Right lung (tissue), 10 donors: ENCODE measurements at places on chromosomes 5 and 9. TPM values are rescaled to one million over a fixed set of nuclear protein-coding genes. Genes with fewer than 3 reads are reported as not detected.

The LCN9 gene
- not detected for polyA plus RNA-seq

GRCh38 chr9:20990867-20991266 is 40.6 kb downstream of the HACD4 start:
- DNase-seq: no peak

DNA sequence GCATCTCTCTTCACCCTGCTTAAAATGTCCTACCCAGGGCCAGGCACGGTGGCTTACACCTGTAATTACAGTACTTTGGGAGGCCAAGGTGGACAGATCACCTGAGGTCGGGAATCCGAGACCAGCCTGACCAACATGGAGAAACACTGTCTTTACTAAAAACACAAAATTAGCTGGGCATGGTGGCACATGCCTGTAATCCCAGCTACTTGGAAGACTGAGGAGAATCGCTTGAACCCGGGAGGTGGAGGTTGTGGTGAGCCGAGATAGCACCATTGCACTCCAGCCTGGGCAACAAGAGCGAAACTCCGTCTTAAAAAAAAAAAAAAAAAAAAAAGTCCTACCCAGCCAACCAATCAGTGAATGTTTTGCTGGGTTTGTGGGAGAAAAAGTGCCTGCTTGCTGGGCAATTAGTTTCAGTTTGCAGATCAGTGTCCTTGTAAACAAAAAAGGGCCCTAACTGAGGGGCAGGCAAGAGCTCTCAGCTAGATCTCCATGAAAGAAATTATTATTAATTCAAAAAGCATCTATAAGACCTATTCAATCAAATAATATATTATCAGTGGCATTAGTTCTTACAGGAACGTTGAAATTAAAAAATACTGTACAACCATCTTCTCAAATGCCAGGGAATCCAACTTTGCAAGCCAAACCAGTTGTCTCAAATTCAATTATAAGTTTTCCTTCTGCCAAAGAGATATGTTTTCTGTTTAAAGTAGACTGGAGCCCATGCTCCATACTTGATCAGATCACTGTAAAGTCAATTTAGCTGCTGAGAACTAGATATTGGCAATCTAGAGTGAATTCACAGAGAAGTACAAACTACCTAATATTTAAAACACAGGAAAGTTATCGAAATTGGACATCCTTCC is 3.9 kb downstream of the MEGF9 start:
- DNase-seq: no peak

DNA sequence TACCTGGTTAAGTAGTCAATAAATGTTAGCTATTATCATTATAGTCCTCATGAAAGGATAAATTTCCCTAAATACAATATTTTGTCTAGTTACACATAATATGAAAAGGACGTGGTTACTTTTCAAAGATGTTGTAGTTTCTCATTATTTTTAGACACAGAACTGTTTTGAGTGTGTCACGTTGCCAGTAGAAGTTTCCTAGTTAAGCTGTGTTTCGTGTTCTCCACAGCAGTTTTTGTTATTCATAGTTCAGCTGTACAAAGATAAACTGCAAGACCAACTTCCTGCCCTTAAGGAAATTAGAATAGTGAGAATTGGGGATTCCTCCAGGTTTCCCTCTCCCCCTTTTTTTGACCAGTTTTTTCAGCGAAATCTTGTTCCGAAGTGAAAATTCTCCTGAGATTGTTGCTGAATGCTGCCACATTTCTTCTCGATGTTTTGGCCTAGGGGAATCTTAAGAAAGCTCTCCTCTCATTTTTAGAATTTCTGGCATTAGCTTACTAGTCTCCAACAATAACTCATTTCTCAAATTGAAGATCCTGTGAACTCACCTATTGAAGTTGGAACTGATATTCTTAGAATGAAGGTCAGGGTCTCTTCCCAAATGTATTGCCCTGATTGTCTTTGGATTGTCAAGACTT is 176.1 kb downstream of the PAM start:
- no peak for DNase-seq

DNA sequence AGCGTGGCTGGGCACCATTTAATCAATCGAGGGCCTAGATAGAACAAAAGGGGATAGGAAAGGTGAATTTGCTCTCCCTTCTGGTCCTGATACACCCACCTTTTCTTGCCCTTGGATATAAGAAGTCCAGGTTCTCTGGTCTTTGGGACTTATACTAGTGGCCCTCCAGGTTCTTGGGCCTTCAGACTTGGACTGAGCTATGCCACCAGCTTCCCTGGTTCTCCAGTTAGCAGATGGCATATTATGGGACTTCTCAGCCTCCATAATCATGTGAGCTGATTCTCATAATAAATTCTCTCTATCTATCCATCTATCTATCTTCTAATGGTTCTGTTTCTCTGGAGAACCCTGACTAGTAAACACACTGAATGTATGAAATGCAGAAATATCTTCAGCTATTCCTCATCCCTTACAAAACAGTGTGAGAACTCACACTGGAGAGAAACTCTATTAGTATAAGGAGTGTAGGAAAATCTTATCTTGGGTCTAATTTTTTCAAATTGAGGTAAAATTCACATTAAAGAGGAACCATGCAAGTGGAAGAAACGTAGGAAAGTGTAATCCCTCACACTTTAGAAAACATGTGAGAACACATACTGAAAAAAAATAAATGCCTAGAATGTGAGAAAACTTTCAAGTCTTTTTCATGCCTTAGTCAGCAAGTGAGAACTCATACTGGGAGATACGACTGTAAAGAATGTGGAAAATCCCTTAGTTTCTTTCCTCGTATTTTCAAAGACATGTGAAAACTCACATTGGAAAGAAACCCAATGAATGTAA is 15.5 kb downstream of the PCDHB15 start:
- no peak for DNase-seq

DNA sequence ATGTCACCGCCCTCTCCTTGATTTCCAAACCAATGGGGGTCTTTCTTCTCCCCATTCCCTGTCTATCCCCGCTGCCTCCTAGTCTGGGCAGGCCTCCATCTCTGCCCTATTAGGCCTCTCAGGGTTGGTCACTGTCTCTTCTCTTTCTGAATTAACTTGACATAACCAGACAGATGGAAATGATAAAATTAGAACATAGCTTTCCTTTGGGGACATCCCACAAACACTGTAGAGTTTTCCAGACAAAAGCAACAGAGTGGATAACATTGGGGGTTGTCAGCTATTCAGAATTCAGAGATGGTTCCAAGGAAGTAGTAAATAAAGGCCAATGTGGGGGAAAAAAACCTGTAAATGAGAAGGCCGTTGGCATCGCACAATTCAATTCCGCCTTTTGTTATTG is 24.7 kb downstream of the LHX6 start:
- DNase-seq: no peak

- no peak for DNase-seq
Observed at GRCh38 chr9:89670114-89670513, 65.3 kb downstream of the GADD45G start.

DNA sequence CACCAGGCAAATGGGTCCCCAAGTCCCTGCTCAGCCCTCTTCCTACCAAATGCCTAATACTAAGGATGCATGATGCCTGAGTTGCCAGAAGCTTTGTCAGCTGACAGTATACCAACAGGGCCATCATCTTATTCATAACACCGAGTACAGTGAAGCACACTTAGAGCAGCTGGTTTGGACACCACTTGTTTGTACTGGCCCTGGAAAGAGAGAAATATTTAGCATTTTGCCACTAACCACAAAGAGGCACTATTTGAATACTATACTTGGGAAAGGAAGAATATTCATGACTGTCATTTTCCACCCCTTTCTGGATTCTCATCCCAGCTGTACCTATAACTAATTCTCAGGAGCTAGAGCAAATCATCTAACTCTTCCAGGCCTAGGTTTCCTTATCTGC is 364.4 kb upstream of the KIF2A start:
- no peak for DNase-seq

- peak; percentile 39 for DNase-seq
Observed at GRCh38 chr5:82405618-82406204, 127.6 kb upstream of the RPS23 start.

The ACOT12 gene
- polyA plus RNA-seq: 0.25 TPM

DNA sequence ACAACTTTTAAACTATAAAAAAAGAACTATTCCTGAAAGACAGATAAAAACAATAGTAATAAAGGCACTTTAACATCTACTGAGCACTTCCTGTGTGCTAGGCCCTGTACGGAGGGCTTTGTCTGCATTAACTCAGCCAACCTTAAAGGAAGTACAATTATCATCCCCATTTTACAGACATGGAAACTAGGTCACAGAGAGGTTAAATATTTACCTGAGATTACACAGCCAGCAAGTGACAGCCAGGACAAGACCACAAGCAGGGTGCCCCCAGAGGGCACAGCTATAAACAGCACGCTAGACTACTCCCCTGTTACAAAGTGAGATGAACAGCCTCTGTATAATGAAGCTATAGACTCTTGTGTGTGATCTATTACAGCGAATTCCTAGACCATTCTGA is 25.5 kb downstream of the DDX31 start:
- no peak for DNase-seq

The OBP2B gene
- not detected for polyA plus RNA-seq

- DNase-seq: no peak
Observed at GRCh38 chr5:93161661-93162654, 419.1 kb downstream of the NR2F1-AS1 start.

GRCh38 chr9:21294904-21295538 is 10.1 kb downstream of the IFNA5 start:
- no peak for DNase-seq
